ENCODE measurements at places on chromosomes 4 and X.

- DNase-seq, result peak; percentile 9
Measured at GRCh38 chr4:188455062-188455752, 316.0 kb downstream of the TRIML1 start.

GRCh38 chr4:96526625-96527024 is 686.7 kb downstream of the PDHA2 start:
- no peak for DNase-seq

DNA sequence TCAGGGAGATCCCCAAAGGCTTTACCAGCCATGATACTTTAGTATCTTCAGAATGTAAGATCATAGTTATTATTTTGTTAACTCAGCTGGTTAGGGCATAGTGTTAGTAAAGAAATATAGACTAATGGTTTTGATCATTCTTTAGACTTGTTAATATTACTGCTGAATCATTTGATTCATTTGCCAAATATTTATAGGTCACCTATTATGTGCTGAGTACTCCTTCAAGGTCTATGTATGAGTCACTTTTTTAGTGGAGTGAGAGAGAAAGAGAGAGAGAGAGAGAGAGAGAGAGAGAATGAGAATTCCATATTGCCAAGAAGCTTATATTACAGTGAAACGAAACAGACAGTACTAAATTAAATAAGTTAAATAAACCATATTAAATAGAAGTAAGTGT is 110.3 kb downstream of the UBE2NL start:
- peak; percentile 9 for DNase-seq

DNA sequence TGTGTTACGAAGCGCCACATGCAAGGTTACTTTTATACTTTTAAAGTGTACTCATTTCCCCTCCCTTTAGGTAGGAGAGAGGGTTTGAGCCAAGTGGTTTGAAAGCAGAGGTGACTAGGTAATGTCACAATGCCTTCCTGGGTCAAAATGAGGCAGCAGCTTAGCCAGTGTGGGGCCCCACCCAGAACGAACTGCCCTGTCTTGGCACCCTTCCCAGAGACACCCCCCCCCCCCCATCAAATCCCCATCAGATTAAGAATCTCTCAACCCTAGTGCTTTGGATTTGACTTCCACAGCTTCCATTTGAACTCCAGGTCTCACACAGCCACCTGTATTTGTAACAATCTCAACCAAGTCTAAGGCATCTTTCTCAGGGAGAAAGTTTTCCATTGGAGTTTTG is 31.1 kb downstream of the BCOR start:
- no peak for DNase-seq

DNA sequence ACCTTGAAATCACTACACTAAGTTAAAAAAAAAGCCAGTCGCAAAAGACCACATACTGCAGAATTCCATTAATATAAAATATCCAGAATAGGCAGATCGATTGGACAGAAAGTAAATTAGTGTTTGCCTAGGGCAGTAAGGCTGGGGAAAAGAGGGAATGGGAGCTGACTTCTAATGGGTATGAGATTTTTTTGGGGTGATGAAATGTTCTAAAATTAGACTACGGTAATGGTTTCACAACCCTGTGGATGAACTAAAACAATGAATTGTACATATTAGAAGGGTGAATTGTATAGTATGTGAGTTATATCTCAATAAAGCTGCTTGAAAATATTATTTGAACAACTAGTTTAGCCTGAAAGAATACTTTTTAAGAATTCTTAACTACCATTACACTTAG is 6.7 kb upstream of the GPRIN3 start:
- DNase-seq, result no peak

GRCh38 chr4:38659346-38659745 is 4.7 kb upstream of the KLF3 start:
- DNase-seq, result no peak

DNA sequence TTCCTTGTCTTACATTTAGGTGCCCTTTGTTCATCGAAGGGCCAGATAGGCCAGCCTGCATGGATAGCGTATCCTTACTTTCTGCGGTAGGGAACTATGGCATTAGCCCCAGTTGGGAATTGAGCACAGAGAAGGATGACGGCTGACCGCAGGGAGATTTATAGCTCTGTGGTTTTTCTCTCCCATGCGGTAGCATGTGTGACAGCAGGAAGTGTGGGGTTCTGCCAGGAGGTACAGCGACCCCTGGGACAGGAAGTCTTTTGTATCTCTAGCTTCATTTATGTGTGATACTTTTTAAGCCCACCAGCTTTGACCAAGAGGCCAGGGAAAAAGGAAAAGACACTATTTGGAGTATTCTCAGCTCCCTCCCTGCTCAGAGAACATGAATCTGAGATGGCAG is 33.1 kb downstream of the GAB3 start:
- peak; percentile 80 for DNase-seq

DNA sequence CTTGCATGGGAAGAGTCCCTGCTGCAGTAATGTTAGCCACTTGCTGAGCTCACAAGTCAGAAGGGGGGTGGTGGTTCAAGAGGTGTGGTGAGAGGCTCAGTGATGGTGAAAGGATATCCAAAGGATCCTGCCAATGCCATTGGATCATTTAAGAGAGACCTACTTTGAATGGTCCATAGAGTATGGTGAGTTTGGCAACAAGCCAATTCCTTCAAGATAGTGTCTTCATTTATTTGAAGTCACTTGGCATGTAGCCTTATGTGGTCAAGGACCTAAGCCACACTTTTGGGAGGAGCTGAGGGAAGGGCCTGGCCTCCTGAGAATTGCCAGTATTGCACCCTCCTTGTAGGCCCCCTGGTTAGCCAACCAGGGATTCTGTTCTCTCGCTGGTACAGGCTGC is 87.9 kb downstream of the TSPAN7 start:
- no peak for DNase-seq

DNA sequence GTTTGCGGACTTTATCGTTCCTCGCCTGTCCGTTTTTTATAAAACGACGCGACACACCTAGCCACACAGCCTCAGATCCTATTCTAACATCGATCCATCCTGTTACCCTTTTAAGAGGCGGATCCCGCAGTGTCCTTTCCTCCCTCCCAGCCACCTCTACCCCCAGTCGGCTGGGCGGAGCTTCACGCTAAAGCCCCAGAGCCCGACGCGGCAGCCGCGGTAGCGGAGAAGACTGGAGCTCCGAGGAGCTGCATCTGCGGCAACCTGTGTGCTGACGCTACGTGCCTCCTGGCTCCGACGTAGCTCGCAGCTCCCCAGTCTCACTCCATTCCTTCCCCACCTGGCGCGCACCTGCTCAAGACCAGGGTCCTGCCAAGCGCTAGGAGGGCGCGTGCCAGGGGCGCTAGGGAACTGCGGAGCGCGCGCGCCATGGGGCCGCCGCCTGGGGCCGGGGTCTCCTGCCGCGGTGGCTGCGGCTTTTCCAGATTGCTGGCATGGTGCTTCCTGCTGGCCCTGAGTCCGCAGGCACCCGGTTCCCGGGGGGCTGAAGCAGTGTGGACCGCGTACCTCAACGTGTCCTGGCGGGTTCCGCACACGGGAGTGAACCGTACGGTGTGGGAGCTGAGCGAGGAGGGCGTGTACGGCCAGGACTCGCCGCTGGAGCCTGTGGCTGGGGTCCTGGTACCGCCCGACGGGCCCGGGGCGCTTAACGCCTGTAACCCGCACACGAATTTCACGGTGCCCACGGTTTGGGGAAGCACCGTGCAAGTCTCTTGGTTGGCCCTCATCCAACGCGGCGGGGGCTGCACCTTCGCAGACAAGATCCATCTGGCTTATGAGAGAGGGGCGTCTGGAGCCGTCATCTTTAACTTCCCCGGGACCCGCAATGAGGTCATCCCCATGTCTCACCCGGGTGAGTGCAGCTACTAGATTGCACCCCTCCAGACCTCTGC is at the start of gene RNF128:
RNF128 (plus strand) TSS at position 217 of the 953 bp plus-strand sequence; CDS start at position 430, 213 bp downstream.
- no peak for DNase-seq

GRCh38 chrX:139932073-139932900 is 566 bp downstream of the ATP11C start:
- peak; percentile 36 for DNase-seq

GRCh38 chrX:20664774-20665173 is 398.1 kb upstream of the RPS6KA3 start:
- no peak for DNase-seq

- no peak for DNase-seq
Measured at GRCh38 chrX:117327373-117327772, 789.2 kb downstream of the KLHL13 start.

GRCh38 chrX:10574663-10575062 is 45.7 kb downstream of the MID1 start:
- no peak for DNase-seq

- no peak for DNase-seq
Measured at GRCh38 chrX:100411802-100412715, 2.0 kb upstream of the PCDH19 start.

GRCh38 chr4:152103181-152103901 is 342.5 kb upstream of the GATB start:
- DNase-seq, result no peak

DNA sequence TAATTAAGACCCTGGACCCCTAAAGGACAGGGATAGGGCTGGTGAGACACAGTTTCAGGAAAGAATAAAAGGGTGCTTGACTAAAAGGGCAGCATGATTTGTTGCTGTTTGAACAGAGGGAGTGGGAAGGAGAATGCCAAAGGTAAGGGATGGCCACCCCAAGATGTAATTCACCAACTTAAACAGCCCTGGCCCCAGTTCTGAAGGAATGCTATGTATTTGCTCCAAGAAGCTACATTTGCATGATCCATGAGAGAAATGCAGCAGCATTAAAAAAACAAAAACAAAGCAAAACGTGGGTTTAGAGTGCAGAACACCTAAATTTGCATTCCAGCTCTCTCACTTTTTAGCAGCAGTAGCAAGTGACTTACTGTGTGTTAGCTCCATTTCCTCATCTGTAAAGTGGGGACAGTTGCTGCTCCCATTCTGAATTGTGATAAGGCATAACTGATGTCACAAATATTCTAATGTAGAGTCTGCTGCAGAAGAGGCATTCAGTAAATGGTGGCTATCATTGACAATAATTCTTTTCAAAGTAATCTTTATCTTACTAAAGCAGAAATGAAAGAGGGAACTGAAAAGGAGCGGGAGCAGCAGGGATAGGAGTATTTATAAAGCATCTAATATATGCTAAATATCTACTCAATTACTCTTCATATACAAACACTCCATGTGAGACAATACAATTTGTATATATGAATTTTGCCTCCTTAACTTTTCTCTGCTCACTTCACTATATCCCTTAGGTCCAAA is 115.8 kb downstream of the PPARGC1A start:
- no peak for DNase-seq

DNA sequence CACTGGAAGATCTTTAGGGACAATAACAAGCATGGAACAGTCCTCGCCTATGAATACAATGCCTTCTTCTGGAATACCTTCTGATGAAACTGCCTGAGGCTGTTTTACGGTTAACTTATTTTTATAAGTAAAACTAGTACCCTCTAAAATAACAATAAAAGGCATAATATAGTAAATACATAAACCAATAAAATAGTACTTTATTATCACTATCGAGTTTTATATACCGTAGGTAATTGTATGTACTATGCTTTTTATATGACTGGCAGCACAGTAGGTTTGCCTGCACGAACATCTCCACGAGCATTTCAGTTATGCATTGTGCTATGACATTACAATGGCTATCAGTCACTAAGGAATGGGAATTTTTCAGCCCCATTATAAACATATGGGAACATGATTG is 8.0 kb downstream of the GUCY1A1 start:
- DNase-seq, result no peak

DNA sequence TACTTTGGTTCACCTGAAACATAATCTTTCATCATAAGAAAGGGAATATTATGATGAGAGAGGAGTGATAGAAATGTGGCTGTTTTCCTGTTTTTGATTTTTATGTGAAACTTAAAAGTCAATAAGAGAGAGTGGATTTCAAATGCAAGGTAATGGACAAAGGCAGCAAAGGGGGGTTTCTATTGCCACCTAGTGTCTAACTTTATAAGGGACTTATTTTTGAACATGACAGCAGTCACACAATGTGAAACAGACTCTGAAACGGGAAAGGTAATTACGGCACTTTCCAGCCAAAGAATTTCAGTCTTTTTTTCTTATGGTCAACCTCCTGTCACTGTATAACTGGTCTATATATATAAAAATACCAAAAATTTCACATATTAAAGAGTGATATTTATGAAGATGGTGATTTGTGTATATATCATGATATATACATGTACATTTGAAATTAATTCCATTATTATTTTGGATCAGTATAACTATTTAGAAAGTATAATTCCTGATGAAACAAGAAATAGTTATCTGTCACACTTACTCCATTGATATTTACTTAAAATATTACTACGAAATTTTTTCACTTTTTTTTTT is 127.1 kb downstream of the FBXO8 start:
- peak; percentile 80 for DNase-seq

DNA sequence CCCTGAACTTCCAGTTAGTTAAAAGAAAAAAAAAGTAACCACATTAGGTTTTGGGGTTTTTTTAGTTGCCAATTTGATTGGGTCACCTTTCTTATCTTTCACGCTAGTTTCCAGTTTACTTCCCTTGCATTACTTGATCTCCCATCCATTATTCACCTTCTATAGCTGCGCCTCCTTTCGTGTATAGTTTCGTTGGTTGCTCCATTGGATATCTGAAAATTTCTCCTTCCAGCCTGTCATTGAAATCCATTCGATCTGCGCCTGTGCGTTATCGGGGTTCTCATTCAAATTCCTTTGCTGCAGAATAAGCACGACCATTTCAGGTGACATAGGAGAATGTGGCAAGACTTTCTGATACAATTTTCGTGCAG is 764 bp downstream of the TRAPPC11 start:
- no peak for DNase-seq

- no peak for DNase-seq
Measured at GRCh38 chr4:145396581-145396980, 85.1 kb upstream of the SMAD1 start.

GRCh38 chr4:118969359-118969758 is 80.7 kb downstream of the SYNPO2 start:
- DNase-seq, result peak; percentile 76

GRCh38 chr4:86443495-86443894 is 83.6 kb upstream of the MAPK10 start:
- DNase-seq, result no peak

GRCh38 chr4:102684610-102685052 is 76.1 kb downstream of the MANBA start:
- DNase-seq, result peak; percentile 70

- peak; percentile 60 for DNase-seq
Measured at GRCh38 chr4:163548481-163549243, 54.2 kb downstream of the TMA16 start.

- no peak for DNase-seq
Measured at GRCh38 chrX:131816551-131817136, 206.5 kb upstream of the STK26 start.

DNA sequence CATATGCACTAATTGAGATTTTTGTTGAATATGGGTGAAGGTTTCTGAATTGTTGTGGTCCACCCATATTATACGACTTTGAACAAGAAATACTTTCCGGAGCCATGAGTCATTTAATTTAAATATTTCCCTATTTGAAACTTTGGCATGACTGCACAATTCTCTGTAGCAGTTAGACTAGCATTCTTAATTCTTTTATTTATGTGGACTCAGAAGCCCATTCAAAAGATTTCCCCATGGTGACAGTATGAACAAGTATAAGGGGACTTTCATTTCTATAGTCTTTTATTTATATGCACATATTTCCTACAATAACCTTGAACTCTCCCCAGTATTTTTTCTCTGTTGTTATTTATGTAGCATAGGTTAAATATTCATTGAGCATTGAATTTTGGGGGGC is 72.6 kb downstream of the DTHD1 start:
- DNase-seq, result no peak

GRCh38 chr4:153616006-153616555 is 68.0 kb upstream of the TLR2 start:
- no peak for DNase-seq

All from amniotic epithelial cell (primary cell).